Stimulated activated CD8-positive, alpha-beta memory T cell treated with anti-CD3 and anti-CD28 coated beads, Interleukin-7, amount 100 ng/mL, for 4 hours (primary cell): ENCODE measurements at places on chromosomes 6 and 20.

- DNase-seq: no peak
These were observed at the start of gene STMND1 for GRCh38 chr6:17101422-17102257. Gene STMND1, plus strand, starts transcription at chr6:17102050. Its CDS starts 208 bp downstream, at chr6:17102258.

DNA sequence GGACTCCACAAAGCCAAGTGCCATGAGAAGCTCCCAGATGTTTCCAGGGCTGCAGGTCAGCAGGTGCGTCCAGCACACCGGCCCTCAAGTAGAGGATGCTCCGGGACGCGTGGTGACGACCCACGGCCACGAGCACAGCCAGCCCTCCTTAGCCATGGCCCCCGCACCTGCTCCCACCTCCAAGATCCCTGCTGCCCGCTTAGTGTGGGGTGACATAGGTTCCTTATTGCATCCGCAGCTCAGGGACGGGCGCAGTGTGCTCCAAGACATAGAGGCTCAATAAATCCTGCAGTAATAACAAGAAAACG is 138.1 kb upstream of the RPS6KA2 start:
- DNase-seq: no peak

DNA sequence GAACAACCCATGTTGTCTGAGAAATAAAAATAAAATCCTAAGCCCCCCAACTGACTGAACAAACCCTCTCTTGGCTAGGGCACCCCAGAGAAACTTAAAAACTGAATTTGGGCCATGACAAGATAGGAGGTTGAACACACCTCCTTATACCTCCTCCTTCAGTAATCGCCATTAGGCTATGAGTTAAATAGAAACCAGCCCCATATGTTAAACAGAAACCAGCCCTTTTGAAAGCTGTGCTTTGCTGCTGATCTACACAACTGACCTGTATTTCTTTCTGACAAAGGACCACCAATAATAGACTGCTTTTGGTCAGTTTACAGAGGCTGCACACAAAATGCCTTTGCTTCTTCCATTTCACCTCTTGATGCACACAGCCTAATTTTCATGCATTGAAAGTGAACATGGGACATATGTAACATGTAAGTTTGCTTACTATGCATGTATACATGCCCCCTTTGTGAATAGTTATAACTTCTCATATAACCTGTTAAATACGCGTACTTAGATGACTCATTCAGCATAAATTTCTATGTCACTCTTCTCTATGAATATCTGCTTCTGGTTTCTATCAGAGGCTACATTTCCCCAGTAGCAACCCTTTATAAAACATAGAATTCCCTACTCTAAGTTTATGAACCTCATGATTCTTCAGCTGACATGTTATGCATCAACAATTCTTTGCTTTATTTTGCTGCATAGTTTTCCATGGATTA is 462.9 kb downstream of the COL12A1 start:
- DNase-seq: no peak

- DNase-seq: no peak
These were observed 20.9 kb downstream of the GPR63 start for GRCh38 chr6:96816301-96816817.

DNA sequence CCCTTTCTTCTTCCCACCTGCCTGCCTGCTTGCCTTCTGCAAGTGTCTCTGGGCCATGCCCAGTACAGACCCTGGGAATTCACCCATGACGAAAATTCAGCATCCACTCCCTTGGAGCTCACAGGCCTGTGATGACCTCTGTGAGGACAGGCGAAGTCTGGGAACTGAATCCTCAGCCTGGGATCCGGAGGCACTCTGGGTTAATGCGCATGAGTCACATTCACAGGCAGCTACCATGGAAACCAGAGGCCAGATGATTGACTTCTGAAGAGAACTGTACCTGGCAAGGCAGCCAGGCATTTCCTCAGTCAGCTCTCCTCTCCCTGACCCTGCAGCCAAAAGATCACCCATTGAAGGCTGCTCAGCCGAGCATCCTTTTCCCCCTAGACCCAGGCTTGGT is 41.0 kb downstream of the SLC9A8 start:
- DNase-seq: no peak

DNA sequence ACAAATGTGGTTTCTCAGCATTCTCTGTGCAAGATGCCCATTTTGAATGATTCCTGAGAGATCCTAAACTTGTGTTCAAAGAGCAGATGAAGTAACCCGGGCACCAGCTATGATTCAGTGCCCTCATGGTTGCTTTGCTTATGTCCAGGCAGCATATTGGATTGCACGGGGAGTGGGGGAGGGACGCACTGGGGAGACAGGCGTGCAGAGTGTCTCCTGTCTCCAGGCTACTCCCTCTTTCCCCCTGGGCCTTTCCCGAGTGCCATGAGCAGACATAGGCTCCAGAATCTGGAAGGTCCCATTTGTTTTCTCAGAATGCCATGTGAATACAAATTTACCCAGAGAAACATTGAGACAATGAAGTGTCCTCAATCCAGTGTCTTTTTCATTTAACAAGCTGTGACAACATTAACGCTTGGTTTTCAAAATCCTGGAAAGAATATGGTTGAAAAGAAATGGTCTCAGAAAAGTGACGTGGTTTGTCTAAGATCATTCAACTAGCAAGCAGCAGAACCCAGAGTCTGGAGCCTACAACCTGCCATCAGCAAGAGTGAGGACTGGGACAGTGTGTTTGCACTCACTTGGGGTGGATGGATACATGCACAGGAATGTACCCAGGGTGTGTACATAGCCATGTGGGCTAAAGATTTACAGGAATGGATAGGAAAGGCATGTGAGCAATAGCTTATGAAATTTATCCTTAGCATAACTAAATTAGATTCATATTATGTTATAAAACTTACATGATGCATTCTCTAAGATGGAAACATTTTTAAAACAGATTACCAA is 4.2 kb downstream of the SYNDIG1 start:
- no peak for DNase-seq
